ENCODE measurements at places on chromosomes 11 and 22. TPM values are rescaled to one million over a fixed set of nuclear protein-coding genes. Genes with fewer than 3 reads are reported as not detected.

The TREH gene
- 0.30 TPM for total RNA-seq

GRCh38 chr11:35838071-35838470 is 105.8 kb upstream of the LDLRAD3 start:
- H3K27ac ChIP-seq, result no peak overlapping the region
- no peak overlapping the region for H3K4me3 ChIP-seq
- no peak for DNase-seq

The TCN2 gene
- total RNA-seq, result 44.2 TPM

DNA sequence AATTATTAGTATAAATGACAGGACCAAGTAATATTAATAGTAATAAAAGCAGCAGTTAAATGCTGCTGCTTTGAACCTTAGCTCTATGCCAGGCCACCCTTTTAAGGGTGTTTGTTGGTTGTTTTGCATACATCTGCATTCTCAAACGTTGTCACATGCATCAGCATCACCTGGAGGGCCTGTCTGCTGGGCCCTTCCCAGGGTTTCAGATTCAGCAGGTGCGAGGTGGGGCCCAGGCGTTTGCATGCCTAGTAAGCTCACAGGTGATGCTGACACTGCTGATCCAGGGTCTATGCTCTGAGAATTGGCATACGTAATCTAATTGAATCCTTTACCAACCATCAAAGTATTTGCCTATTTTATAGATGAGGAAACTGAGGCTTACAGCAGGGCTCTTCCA is 246.5 kb downstream of the CADM1 start:
- H3K4me1 ChIP-seq, result no peaks in the 10 kb centered on the region
- no peak overlapping the region for H3K4me3 ChIP-seq
- no peak for DNase-seq
- no peaks in the 10 kb centered on the region for H3K27me3 ChIP-seq
- no peaks in the 10 kb centered on the region for H3K36me3 ChIP-seq
- no peak overlapping the region for H3K27ac ChIP-seq

The CARNS1 gene
- total RNA-seq, result 0.71 TPM

DNA sequence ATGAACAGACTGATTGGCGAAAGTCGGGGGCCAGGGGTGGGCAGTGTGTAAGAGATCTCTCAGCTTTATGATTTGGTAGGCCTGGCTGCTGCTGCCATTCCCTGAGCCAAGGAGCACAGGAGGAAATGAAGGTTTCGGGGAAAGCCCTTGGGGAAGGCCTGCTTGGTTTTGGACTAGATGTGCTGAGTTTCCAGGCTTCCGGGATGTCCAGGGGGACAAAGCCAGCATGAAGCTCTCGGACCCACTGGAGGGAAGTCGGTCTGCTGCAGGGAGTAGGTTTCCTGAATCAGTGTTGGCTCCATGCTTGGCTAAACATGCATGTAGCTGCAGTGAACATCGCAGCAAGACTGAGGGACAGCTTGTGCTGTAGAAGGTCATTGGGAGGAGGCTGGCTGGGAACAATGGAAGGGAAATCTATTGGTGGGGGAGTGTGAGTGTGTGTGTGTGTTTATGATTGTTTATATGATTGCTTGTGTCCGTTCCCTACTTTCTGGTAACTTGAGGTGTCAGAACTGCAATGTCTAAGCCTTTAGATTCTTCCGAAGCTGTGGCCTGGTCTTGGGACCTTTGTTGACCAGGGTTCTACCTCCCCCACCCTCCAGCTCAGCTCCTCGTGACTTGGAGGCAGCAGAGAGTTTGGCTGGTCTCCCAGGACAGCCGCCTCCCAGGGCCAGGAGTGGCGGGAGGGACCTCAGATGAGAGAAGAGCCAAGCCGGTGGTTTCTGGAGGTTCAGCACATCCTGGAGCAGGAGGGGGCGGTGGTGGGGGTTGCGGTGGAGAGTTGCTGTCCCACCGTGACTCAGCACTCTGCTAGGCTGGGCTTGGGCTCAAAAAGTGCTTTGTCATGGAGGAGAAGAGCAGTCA is 4.0 kb upstream of the FTH1 start:
- no peaks in the 10 kb centered on the region for H3K36me3 ChIP-seq
- peaks cover 83% of the 10 kb centered on the region for H3K4me1 ChIP-seq
- no peaks in the 10 kb centered on the region for H3K27me3 ChIP-seq
- peak; percentile 96 for DNase-seq

DNA sequence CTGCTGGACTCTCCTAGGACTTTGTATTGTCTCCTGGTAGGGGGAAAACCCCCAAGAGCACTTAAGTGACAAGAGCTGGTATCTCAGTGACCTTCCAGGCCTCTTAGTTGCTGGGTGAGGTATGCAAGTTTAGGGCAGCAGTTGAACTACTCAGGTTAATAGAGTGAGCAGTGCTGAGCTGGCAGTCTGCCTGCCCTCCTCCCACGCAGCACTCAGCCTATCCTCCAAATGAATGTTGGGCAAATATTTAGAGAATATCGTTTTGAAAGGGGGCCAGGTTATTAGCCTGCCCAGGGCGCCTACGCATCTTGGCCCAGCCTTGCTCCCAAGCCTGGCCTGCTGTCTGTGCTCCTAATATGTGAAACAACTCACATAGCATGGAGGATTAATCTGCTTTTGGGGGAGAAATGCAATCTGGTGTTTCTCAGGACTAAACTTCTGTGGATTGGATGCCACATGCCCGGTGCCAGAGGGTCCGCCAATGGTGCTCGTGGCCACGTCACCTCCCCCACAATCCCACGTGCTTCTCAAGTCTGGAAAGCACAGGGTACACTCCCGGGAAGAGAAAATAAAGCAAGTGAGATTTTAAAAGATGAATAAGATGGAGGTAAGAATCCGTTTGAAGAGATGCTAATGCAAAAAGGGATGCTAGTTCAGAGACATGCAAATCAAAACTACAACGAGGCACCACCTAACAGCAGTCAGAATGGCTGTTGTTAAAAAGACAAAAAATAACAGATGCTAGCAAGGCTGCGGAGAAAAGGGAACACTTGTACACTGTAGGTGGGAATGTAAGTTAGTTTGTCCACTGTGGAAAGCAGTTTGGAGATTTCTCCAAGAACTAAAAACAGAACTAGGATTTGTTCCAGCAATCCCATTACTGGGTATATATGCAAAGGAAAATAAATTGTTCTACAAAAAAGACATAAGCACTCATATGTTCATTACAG is 67.7 kb downstream of the SPON1 start:
- H3K27me3 ChIP-seq, result no peaks in the 10 kb centered on the region

- DNase-seq, result no peak
- no peaks in the 10 kb centered on the region for H3K4me1 ChIP-seq
- H3K27ac ChIP-seq, result no peak overlapping the region
- H3K27me3 ChIP-seq, result no peaks in the 10 kb centered on the region
- H3K36me3 ChIP-seq, result no peaks in the 10 kb centered on the region
Measured at GRCh38 chr11:26442131-26442530, 110.2 kb downstream of the ANO3 start.

The OR6T1 gene
- not detected for total RNA-seq

The PRG2 gene
- not detected for total RNA-seq

All from lower lobe of right lung (tissue), 2 donors.